ENCODE measurements at places on chromosomes 1 and 21.

- no peak for DNase-seq
Measured at GRCh38 chr1:184379111-184379752, 7.6 kb upstream of the C1orf21 start.

DNA sequence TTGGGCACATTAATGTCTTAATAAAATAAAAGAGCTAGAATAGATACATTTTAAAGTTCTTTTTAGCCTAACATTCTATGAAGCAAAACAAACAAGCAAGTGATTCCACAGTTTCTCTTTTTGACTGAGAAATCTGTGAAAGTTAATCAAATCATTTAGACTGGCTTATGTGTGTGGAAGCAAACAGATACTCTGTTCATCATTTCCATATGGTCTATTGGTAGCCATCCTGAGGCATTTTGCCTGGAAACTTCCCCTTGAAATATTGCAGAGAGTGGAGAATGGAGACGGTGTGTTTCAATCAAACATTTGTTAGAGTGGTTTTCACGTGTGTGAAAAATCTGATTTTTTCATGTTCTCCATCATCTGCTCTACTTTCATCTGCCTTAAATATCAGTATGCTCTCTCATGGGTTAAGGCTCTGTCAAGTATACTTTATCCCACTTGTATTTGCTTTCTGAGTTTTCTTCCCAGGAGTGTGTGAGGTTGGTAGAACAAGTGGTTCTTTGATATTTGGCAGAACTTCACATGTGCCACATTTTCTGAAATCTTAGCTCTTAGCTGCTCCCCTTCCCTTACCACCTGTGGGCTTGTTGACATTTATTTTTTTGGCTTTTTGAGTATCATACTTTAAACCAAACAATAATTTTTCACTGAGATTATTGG lies 139.1 kb upstream of the PTGFR start:
- DNase-seq, result no peak

GRCh38 chr21:38631676-38632075 lies 133.4 kb upstream of the ERG start:
- no peak for DNase-seq

DNA sequence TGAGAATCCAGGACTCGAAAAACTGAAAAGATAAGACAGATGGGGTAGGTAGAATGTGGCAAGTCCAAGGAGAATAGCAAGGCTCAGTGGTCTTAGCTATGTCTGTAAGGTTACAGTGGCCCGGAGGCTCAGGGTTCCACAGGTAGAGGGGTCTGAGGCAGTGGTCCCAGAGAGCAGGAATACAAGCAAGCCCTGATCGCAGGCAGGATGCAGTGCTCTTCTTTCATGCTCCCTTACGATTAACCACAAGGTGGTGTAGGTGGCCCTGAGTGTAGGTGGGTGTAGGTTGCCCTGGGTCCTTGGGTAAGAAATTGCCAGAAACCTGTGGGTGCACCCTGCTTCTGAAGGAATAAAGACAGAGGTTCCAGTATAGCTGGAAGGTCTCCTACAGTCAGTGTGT lies 99.1 kb upstream of the RAB3GAP2 start:
- no peak for DNase-seq

GRCh38 chr1:16171314-16172151 lies 15.7 kb upstream of the EPHA2 start:
- no peak for DNase-seq

DNA sequence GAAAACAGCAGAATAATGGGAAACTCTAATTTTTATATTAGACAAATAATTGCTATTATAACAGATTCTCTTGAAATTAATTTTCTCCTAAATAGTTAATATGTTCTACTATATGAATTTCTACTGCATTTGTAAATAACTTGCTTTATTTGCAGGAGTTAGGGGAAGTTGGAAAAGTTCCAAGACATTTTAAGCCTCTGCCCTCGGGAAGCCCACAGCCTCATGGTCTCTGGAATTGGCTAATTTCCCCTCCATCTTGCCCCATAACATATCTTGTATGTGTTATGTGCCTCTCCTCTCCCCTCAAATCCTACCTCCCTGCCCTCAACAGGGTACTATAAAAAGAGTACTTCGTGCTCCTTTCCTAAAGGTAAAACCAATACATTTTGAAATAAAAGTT lies 271.4 kb upstream of the NR5A2 start:
- no peak for DNase-seq

DNA sequence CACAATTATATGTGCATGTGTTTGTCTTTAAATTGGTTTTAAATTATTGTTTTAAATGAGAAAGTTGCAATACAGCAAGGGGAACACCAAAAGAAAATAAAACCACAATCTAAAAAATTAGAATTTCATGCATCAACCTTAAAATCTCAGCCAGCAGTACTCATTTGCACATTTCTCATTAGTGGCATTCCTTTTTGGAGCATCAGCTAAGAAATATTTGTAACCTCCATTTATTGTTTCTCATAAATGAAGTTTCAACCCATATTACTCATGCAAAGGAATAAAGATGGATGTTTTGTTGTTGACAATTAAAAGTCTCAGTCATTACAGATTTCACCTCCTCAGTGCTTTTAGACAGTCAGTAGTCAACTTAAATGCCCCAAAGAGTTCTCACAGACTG lies 160.1 kb downstream of the TBX15 start:
- DNase-seq, result no peak

DNA sequence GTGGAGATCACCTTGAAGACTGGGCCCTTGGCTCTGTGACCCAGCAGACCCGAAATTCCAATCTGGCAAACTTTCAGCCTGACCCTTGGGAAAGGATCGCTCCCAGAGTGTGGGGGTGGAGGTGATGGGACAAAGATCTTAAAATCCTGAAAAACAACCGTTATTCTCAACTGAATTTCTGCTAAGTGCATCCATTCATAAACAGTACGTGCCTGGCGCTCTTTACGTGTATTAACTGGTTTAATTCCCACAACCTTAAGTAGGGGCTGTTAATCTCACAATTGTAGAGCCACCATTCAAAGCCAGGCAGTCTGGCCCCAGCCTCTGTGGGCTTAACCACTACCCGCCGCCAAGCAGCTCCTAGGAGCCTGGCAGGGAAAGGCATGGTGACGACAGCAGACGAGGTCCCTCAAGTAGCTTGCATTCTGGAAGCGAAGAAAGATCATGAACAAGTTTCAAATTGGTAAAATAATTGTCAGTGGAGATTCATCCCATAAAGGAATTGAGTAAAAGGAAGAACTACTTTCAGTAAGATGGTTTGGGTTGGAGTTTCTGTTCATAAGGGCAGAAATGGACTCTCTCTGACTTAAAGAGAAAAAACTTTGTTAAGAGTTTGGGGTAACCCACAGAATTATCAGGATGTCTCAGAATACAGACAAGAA lies 11.4 kb upstream of the RGS16 start:
- DNase-seq, result no peak

DNA sequence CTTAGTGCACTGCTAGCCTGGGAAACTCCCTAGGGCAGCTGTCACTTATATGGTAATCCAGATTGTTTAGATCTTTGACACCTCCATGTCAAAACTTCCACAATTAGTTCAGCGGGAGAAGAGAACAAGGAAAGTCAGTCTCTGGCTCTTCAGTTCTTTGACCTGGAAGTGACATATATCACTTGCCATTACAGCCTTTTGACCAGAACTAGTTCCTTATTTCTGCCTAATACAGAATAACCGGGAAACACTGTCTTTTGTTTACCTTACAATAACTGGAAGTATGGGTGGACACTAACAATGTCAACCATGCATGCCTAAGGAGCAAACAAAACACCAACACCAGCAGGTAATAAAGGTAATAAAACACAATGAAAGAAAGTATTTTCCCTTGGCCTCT lies 68.3 kb downstream of the C4BPA start:
- DNase-seq, result no peak

DNA sequence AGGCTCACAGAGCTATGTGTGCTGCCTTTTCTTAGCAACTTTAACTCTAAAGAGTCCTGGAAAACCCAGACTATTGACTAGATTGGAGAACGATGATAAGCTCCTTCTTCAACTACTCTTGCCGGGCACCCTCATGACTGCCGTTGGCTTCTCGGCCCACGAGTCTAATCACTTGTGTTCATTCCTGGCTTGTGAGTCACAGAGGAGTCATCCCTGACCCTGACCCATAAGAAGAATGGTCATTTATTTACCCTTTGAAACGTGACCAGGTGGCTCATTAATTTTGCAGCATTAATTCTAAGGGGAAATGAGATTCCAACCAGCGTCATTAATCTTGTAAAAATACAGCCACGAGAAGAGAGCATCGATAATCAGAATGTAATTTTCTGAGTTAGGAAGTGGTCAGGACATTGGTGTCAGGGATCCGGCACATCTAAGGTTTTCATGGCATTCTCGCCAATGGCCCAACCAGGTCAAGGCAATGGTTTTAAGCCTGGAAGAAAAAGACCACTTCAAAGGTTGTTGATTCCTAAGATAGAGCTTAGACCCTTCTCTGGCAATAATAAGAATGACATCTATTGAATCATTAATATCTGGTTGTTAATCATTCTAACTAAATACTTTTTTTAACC lies 183.6 kb upstream of the RUNX1 start:
- DNase-seq, result no peak

GRCh38 chr1:30852026-30852425 lies 56.5 kb downstream of the SDC3 start:
- DNase-seq, result no peak

DNA sequence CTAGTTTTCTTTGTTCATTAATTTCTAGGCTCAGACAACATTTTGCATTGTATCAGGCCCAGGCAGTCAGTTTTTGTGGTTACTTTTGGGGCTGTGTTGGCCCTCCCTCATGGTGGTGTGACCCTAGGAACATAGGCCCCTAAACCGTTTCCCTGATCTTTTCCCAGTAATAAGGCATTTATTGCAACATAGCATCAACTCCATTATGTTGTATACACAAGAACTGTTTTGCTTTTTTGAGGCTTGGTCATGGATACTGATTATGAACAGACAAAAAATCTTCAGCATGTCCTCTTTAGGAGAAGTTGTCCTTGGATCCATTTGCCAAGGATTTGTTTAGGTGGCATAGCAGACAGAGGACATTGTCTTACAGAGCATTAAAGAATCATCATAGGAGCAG lies 10.3 kb downstream of the B3GALT2 start:
- DNase-seq, result no peak

DNA sequence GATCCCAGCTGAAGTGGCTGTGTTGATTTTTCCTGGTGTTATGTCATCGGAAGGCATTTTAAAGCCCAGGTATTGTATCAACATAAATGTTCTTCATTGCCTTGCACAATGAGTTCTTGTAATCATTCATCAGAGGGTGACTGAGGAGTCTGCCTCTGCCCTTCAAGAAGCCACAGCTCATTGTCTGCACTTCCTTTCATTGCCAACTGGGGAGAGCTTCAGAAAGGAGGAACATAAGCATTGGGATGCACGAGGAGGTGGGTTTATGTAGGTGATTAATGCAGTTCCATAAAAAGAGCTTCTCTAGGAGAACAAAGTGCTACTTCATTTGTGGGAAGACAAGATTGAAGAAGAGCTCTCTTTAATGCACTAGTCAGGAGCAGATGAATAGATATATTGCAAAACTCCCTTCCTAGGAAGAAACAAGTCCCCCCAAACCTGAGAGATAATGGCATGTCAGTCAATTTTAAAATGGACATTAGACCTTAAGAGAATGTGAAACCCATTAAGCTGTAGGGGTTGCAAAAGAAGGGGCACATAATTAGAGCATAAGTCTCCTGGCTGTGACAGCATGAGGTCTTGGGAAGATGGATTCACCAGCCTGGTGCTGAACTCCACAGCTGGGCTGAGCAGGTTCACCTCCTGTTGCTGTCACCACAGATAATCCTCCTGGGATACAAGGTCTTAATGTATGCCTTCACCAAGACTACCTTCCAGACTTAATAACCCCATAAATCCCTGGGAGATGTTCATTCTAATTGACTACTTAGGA lies 124.6 kb downstream of the BACH1 start:
- no peak for DNase-seq

GRCh38 chr1:54857746-54858561 lies 29.0 kb downstream of the DHCR24 start:
- no peak for DNase-seq

DNA sequence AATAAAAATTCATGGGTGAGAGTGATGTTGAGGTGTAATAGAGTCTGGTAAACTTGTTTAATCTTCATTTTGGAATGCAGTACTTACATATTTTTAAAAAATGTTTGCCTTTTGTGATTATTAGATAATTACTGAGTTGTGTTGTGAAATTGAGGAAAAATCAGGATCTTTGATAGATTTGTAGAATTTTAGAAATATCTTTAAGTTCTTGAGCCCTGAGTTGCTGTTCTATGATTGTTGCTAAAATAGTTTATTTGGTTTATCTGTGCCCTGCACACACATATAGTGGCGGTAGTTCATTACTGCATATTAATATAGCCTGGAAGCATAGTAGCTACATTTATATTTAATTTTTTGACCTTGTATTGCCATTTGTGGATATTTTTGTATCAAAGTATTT lies 1.6 kb downstream of the B3GALT2 start:
- no peak for DNase-seq

DNA sequence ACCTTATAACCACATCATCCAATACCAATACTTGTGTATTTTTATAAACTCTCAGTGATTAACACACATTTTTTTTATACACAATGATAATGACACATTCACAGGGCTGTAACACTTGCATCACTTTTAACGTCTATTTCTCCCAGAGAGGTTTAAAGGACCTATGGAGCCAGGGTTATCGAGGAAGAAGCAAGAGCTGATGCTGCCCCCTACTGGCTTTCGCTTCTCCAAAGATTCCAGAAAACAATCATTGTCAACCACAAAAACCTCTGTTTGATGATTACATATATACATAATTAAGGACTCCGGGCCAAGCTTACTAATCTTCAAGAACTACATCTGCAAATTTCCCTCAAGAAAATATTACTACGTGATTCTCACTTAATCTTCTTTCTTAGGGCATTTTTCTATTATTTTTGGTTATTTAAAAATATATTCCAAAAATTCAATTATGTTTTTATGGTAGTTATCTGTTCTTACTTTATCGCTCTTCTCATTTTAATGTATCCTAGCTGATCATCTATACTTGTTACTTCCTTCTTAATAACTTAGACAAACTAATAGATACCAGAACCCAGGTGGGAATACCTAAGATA lies 214.5 kb downstream of the VAV3 start:
- DNase-seq, result peak; percentile 39

DNA sequence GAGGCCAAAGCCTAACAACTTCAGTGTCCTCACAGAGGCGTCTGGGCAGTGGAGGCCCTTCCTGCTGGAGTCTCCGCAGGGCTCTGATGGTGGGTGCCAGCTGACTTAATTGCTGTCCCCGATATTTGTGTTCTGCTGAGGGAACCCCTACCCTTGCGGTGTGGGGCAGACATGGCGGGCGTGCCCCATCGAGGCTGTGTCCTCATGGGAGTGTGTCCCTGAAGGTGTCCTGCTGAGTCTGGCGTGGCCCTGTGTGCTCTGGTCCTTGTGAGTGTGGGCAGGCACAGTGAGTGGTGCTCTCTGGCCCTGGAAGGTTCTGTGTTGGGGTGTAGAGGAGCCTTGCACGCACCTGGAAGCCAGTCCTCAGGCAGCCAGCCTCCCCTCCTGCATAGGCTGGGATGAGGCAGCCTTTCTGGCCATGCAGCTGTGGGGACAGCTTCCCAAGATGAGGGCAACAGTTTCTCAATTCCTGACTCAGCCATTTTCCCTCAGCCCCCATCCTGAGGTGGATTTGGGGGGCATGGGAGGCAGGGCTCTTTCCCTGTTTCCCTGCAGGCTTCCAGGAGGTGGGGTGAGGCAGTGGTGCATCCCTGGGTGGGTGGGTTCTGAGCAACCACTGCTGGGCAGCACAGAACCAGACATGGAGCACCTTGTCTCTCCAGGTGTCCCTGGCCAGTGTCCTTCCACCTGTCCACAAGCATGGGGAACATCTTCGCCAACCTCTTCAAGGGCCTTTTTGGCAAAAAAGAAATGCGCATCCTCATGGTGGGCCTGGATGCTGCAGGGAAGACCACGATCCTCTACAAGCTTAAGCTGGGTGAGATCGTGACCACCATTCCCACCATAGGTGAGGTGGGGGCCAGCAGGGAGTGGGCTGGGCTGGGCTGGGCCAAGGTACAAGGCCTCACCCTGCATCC lies 6.5 kb downstream of the C1orf35 start:
- DNase-seq, result no peak

All from left renal pelvis (tissue), 4 donors.